SK-MEL-5 (cell line): ENCODE measurements at places on chromosomes 6 and 20. TPM values are rescaled to one million over a fixed set of nuclear protein-coding genes. Genes with fewer than 3 reads are reported as not detected.

DNA sequence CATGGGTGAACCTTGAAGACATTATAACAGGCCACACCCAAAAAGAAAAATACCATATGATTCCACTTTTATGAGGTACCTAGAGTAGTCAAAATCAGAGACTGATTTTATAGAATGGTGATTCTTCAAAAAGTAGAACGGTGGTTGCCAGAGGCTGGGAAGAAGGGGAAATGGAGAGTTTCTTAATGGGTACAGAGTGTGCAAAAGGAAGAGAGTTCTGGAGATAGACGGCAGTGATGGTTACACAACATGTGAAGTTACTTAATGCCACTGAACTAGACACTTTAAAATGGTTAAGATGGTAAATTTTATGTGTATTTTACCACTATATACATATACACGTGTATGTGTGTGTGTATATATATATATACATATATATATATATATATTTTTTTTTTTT is 80.8 kb downstream of the PRND start:
- no peak for DNase-seq

- DNase-seq: no peak
Measured at GRCh38 chr20:15938847-15939246, 634.4 kb downstream of the KIF16B start.

DNA sequence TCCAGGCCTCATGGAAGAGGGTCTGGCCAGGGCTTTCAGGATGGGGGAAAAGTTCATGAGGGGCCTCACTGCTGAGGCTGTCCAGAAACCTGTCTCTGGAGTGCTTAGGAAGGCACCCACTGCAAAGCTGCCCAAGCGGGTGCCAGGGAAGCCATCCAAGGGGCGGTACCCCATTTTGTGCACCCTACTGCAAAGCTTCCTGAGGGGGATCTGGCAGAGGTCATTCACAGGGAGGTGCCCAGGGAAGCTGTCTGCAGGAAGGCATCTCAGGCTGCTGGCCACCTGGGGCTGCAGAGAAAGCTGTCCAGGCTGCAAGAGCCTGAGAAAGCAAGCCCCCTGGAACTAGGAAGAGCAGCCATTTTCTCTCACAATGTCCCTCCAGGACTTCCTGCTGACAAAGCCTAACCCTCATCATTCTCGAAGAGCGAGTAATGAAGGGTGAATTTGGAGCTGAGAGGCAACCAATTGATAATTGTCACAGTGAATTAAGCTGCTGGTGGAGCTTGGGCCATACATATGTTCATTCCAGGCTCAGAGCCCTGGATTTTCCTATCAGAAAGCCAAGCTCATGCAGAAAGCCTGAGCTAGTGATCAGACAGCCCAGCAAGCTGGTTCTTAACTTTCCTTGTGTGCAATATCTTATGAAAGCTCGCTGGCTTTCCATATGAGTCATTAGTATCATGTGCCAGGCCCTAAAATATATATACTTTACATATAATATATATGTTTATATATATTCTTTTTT is 62.2 kb upstream of the SLC22A16 start:
- no peak for DNase-seq

Gene METTL24
- total RNA-seq: not detected in 2 replicates

Gene SNX14
- 80.6 and 87.1 TPM in 2 replicates for total RNA-seq

DNA sequence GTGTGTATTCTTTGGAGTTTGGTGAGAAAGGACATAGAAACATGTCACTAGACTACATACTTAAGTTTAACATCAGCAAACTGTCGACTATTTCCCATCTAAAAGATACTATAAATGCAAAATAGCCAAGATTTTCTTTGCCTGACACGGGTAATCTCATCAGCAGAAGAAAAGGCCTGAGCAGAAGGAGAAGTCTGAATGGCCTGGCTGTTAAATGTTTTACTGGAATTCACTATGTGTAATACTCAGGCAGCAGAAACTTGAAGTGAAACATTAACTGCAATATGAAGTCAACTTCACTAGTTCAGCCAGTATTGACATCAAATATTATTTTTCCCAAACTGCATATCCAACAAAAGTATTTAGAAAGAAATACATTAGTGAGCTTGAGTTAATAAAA is 6.4 kb upstream of the DSE start:
- DNase-seq: no peak

DNA sequence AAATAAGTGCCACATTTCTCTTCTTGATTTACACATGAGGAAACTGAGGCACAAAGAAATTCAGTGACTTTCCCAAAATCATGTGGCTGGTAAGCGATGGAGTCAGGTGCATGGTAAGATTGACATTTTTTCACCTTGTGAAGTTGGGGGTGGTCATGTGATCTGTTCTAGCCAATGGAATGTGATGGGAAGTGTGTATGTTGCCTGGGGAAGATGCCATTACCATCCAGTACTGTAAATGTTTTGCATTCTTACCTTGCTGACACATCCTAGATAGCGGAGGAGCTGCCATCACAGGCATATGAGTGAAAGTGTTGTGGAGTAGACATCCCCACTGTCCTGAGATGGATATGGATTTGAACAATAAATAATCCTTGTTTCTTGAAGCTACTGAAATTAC is 499.6 kb upstream of the SULF2 start:
- no peak for DNase-seq

DNA sequence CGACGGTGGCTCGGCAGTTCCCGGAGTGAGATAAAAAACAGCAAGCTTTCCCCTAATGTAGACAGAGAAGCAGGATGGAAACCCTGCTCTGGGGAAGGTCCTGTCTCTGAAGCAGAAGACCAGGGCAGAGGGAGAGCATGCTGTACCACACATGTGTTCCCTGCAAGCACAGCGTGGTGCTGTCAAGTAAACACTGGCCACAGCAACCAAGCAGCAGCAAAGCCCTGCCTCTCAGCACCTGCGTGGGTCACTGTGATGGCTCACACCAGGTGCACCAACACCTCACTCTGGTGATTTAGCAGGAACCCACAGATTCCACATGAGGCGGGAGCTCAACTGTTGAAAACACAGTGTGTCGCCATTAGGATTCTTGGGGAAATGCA is 65.2 kb upstream of the TXNDC5 start:
- DNase-seq: no peak

- DNase-seq: no peak
Measured at GRCh38 chr6:81158956-81159355, 593.5 kb downstream of the TENT5A start.

DNA sequence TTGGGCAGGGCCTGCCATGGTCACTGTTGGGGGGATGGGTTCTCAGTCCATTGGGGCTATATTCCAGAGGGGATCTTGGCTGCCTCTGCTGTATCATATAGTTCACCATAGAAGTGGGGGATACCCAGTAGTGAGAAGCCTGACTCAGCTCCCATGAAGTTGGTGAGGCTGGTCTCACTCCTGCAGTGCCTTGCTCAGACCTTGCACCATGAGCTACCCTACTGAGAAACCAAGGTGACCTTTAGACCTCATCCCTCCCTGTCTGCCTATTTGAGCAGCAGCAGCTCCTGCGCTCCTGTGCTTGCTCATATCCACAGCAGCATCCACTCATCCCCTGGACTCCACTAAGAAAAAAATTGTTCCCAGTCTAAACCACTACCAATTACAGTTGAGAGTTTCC is 56.0 kb upstream of the HEY2 start:
- DNase-seq: no peak

DNA sequence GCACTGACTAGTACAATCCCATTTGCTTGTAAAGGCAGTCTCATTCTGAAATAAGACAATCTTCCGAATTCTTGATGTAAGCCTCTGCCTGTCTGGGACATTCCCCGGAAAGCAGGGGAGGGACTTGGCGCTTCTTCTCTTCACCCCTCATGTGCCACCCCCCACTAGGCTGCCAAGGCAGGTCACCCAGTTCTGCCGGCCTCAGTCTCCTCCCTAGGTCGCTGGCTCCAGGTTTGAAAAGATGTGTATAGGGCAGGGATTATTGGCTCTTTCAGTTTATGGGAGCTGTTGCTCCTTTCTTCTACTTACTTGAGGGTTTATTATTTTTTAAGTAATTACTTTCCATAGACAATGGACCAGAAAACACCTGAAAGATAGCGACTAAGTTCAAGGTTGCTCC is 158.1 kb upstream of the RPS6KA2 start:
- DNase-seq: no peak

Gene GCLC
- total RNA-seq: 27.6 and 34.3 TPM in 2 replicates

DNA sequence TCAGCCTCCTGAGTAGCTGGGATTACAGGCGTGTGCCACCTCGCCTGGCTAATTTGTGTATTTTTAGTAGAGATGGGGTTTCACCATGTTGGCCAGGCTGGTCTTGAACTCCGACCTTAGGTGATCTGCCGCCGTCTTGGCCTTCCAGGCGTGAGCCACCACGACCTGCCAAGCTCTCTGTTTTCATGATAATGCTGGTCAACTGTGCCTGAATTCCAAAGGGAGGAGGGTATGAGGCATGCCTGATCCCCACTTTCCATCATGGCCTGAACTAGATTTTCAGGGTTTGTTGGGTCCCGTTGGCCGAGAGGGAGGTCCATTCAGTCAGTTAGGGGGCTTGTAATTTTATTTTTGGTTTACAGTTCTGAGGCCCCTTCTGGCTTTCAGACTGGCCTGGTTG is 28.0 kb upstream of the ANGPT4 start:
- no peak for DNase-seq

DNA sequence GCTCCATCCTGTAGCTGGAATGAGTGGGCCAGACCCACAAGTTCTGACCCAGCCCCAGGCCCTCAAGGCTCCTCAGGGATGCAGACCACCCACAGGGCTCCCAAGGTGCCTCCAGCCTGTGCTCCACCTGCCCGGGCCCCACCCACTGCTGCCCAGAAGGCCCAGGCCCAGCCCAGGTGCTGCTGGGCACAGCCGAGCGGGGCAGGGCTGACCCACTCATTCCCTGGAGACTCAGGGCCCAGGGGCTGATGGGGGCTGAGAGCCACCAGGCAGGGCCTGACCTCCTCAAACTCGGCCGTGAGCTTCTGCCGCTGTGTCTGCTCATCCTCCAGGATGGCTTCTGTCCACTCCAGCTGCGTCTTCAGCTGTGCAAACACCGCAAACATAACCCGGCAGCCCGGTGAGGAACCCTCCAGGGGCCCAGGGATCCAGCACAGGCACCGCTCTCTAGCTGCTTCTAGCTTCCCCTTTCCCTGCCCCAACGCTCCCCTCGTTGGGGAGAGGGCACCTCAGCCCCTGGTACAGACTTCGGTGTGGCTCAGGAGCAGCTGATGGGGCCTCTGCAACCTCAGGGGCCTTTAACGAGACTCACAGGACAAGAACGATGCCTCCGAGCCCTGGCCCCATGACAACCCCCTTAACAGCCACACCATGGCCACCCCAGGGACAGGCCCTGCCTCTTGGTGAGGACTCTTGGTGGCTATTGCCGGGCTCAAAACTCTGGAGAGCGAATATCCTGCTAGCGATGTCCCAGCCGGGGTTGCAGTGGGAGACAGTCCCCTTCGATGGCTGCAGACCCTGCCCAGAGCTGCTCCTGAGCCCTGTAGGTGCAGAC is 46.0 kb downstream of the DSTN start:
- no peak for DNase-seq

- DNase-seq: no peak
Measured at GRCh38 chr6:134902074-134902861, 47.6 kb downstream of the ALDH8A1 start.

- DNase-seq: peak; percentile 46
Measured at GRCh38 chr6:4856785-4857184, 80.6 kb downstream of the CDYL start.

GRCh38 chr20:62980380-62980960 is 26.3 kb downstream of the BHLHE23 start:
- DNase-seq: no peak

- DNase-seq: no peak
Measured at GRCh38 chr20:23112595-23112994, 26.5 kb upstream of the CD93 start.

DNA sequence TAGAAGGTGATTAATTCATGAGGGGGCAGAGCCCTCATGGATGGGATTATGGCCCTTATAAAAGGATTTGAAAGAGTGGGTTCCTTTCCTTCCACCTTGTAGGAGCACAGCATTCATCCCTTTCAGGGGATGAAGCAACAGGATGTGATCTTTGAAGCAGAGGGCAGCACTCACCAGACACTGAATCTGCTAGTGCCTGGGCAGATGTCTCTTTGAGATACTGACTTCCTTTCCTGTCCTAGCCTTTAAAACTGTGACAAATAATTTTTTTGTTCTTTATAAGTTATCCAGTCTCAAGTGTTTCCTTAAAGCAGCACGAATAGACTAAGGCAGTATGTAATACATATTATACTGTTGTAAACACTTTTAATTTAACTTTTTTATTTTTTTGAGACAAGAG is 538.6 kb upstream of the RNF217 start:
- DNase-seq: no peak

DNA sequence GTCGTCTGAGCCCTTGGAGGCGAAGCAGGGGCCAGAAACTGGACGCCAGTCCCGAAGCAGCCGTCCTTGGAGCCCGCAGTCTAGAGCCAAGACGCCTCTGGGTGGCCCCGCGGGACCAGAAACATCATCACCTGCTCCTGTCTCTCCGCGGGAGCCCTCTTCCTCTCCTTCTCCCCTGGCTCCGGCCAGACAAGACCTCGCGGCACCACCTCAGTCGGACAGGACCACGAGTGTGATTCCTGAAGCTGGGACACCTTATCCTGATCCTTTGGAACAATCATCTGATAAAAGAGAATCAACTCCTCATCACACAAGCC is 416 bp downstream of the RSPH4A start:
- DNase-seq: no peak

Gene SLC35B2
- total RNA-seq: 334 and 361 TPM in 2 replicates

- peak; percentile 24 for DNase-seq
Measured at GRCh38 chr20:44765701-44766347, 20.2 kb downstream of the KCNK15 start.

Gene KIF13A
- 44.6 and 46.2 TPM in 2 replicates for total RNA-seq

- no peak for DNase-seq
Measured at GRCh38 chr6:6471276-6471675, 117.2 kb upstream of the LY86 start.

- no peak for DNase-seq
Measured at GRCh38 chr6:25403150-25403549, 124.0 kb downstream of the CARMIL1 start.

DNA sequence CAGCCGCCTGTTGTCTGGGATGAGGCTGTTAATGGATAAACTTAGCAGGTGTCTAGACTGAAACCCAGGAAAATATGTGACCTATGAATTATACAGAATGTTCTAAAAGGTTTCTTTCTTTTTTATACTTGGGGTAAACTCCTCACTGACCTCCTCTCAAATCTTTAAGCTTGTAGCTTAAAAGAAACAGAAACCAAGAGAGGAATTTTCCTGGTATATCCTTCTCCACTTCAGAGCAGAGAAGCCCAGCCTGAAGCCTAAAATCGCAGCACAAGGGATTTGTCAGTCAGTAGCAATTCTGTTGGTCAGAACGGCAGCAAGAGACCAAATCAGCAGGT is 99.4 kb upstream of the RIPOR2 start:
- DNase-seq: no peak

GRCh38 chr20:2140561-2140960 is 38.9 kb downstream of the STK35 start:
- DNase-seq: peak; percentile 27
